ENCODE measurements at places on chromosomes 13 and 19.

DNA sequence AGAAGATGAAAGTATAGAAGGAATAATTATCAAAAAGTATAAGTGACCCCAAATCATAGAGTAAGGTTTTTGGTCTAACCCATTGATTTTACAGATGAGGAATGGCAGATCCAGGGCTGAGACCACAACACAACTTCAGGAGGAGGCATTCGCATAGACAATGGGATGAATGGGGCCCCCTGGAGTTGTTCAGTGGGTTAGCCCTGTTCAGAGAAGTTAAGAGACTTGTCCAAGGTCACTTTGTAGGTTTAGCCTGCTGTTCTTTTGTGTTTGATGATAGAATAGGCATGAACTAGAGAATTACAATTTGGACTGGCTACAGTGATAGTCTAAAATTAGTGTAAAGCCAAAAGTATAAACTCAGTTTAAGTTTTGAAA is 233.9 kb downstream of the KCNRG start:
- no peak for DNase-seq

DNA sequence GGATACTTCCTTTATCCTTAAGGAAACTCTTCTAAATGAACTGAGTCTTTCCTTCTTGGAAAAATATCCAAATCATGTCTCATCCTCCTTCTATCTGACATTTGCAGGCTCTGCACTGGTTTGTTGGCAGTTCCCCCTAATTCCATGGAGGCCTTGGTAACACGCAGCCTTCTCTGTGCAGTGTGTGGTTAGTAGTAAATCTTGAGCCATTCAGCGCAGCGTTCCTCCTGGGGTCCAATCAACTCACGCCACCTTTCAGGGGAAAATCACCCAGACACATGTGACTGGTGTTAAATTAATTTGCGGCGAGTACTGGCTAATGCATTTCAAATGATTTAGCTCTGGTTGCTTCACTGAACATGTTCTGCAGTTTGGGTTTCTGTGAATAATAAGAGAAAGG is 21.0 kb upstream of the CBY2 start:
- no peak for DNase-seq

GRCh38 chr13:105894697-105895096 is 640.8 kb downstream of the EFNB2 start:
- DNase-seq, result no peak

DNA sequence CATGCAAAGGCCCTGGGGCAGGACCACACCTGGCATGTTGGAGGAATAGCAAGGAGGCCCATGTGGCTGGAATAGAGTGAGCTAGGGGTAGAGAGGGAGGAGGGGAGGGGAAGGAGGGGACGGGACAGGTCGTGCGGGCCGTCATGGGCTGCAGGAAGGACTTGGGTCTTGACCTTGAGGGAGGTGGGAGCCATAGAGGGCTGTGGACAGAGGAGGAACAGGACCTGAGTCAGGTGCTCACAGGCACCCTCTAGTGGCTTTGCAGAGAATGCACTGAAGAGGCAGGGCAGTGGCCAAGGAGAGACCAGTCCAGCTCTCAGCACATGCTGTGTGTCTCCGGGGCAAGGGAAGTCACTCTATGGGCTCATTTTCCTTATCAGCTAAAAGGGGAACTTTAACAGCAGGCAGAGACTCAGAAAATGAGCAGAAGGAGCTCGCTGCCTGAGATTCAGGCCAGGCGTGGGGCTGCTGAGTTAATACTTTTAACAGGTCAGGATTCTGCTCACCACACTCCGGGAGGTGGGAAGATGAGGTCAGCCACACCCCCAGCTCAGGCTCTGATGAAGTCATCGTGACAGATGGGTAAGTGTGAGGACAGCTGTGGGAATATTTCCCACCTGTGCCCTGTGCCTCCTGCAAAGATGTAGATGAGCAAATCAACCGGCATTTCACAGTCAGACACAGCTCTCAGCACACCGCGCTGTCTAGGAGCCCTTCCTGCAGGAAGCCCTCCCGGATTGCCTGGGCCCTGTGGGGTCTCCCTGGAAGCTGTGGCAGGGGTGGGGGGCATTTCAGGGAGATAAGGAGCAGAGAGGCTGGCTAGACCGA is 6.0 kb upstream of the TNFAIP8L1 start:
- DNase-seq, result no peak

- DNase-seq, result no peak
Measured at GRCh38 chr19:30762651-30763050, 390.5 kb downstream of the ZNF536 start.

DNA sequence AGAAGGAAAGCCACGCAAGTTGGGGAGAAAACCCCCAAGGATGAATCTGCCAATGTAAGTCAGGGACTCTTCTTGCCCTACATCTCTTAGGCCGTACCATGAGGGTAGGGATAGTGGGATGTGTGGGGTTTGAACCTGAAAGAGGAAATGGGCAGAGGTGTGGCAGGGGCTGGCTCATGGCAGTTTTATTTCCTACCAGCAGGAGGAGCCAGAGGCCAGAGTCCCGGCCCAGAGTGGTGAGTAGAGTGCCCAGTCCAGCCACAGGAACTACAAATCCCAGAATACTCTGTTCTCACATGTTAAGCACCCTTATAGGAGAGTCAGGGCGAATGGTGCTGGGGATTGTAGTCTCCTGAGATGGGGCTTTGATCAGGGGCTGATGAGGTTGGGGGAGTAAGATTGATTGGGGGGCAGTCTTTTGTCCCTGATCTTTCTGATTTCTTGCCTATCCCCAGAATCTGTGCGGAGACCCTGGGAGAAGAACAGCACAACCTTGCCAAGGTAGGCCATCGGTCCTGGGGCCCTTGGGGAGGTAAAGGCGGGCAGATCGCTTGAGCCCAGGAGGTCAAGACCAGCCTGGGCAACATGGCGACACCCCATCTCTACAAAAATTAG is 16.5 kb downstream of the VASP start:
- DNase-seq, result peak; percentile 70

DNA sequence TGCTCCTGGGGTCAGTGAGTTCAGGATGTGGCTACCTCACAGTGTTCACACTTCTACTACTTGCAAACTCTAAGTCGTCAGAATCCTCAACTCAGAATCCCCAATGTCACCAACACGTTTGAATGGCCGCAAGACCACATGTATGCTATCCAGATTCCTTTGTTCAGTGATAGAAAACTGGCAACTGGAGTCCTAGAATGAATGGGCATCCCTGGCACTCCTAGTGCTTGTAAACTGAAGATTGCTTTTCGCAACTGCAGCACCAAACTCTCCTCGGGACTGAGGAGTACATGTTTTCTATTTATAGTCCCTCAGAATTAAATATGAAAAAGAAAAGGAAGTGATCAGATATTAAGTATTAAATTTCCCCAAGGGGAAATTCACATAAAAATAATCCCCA is 4.9 kb downstream of the SMAD9 start:
- no peak for DNase-seq

GRCh38 chr19:50465986-50466705 is 10.2 kb upstream of the EMC10 start:
- no peak for DNase-seq

- no peak for DNase-seq
Measured at GRCh38 chr19:3146677-3147100, 10.9 kb downstream of the GNA15 start.

DNA sequence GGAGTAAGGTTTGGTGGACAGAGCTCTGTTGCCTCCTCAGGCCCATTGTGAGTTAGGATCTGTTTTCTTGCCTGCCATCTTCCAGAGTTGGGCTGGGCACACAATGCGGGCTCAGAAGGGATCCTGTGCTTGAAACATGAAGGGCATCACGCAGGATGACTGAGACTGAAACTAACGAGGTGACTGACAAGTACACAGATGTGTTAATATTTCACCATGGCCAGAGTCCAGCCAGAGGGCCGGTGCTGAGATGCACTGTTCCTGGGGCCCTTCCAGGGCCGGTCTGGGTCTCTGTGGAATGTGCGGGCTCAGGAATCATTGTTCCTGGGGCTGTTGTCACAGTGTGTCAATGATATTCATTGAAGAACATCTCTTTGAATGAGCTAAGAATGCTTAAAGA is 163.7 kb downstream of the URI1 start:
- no peak for DNase-seq

GRCh38 chr19:49727217-49728030 is 35.7 kb downstream of the TSKS start:
- no peak for DNase-seq

GRCh38 chr13:40113643-40114304 is 458.3 kb downstream of the COG6 start:
- DNase-seq, result no peak

DNA sequence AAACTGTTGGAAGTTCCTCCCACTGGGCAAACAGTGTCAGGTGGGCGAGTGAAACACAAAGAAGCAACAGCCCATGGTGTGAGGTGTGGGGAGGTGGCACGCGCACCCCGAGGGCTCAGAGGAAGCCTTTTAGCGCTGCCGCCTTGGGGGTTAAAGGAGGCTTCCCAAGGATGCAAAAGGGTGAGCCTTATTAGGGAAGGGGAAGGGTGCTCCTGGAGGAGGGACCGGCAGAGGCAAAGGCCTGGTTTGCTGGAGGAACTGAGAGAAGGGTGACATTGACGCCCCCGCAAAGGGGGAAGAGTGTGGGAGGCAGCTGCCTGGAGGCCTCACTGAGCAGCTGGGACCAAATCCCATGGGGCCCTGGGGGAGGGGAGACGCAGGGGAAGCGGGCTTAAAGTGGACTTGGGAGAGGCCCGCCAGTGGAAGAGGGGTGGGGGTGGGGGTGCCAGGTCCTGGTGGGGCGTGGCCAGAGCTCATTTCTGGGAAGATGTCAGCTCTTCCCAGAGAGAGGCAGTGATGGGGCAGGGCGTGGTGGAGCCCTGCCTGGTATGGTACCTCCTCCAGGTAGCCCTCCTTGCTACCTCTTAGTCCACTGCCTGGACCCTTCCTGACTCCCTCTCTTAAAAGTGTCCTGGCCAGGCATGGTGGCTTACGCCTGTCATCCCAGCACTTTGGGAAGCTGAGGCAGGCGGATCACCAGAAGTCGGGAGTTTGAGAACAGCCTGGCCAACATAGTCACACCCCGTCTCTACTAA is 12.0 kb upstream of the FCHO1 start:
- peak; percentile 72 for DNase-seq

GRCh38 chr19:47673426-47673825 is 39.8 kb upstream of the EHD2 start:
- DNase-seq, result no peak

GRCh38 chr13:68784275-68784674 is 1323.4 kb upstream of the ATXN8OS start:
- DNase-seq, result no peak

- DNase-seq, result no peak
Measured at GRCh38 chr19:18392926-18393325, 4.5 kb downstream of the LRRC25 start.

DNA sequence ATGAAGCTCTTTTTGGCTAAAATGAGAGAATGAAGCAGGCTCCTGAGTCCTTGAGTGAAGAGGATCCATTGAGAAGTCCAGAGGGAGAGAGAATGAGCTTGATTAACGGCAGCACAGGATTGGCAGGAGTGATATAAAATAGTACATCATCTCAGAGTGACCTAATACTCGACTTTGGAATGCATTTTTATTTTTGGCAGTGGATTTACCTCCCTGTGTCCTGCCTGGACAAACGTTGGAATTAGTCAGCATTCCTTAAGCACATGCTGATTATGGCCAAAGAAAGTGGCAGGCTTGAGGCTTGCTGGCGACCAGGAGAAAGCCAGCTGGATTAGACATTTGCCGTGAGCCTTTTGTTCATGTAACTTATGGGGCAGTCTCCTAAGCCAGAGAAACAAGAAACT is 22.9 kb downstream of the LRCH1 start:
- DNase-seq, result no peak

DNA sequence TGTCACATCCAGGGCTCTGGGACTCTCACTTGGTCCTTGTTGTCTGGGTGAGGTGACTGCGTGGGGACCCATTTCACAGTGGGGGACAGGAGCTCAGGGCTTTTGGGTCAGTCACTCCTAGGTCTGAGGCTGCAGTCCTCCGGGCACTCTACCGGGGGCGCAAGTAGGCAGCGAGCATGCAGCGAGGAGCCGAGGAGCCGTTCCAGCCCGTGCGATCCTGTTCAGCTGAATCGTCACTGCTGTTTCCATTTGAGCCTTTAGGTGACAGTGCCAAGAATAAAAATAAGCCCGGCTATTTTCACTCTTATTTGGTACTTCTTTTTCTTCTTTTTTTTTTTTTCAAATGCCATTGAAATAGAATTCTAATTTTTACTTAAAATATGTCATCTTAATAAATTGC is 126.5 kb downstream of the ZNF536 start:
- DNase-seq, result no peak

GRCh38 chr13:37966266-37966665 is 96.7 kb upstream of the TRPC4 start:
- DNase-seq, result no peak

DNA sequence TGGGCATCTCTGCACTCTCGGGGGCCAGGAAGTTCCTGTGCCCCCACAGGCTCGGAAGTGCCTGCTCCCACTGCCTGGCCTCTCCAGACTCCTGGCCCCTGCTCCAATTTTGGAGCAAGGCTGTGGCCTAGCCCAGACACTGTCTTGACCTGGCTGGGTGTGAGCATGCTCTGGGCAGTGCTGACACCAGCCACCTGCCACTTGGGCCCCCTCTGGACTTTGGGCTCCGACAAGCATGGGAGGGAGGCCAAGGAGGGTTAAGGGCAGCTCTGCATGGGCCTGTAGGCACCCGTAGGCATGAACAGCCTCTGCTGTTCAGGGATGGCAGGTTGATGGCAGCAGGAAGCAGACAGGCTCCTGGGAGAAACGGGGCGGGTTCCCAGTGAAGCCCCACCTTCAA is 26.0 kb upstream of the RBM26 start:
- no peak for DNase-seq

- DNase-seq, result no peak
Measured at GRCh38 chr19:5261156-5261890, 79.3 kb downstream of the PTPRS start.

DNA sequence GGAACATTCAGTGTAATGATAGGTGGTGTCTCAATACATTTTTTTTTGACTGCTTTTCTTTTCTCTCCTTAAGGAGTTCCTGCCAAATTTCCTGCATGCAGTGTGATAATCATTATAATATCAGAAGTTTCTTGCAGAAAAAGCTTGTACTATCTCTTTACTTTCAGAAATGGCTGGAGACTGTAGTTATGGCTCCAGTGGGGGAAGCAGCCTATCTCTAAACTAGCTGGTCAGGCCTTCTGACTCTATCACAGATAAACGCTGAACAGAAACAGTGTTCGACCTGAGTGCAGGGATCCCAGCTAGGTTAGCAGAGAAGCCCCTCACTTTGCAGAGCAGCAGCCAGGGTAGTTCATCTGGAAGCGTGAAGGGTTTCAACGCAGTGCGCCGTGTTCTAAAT is 1.9 kb downstream of the CCNE1 start:
- no peak for DNase-seq

DNA sequence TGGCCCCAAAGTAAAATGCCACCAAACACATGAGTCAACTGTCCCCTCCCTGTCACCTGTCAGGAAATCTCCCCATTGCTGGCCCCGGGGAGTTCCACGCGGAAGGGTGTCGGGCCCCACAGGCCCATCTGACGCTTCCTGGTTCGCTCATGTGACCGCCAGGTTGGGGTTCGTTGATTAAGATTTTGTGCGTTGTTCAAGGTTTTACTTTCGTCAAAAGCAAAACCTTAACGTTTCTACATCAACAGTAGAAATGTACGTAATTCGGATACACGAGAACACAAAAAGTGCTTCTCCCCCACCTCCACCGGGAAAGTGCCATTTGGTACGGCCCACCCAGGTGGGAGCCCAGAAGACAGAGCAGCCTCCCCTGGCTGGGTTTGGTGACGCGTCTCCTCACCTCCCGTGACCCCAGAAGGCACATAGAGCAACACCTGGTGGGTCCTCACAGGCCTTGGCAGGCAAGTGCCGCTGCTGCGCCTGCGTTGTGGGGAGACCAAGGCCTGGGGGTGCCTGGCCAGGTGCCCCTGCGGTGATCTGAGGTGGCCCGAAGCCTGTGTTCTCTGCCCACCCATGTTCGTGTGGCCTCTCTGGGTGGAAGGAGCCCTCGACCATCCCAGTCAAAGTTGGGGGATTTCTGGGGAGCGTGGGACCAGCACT is 161.6 kb downstream of the KDM4B start:
- peak; percentile 86 for DNase-seq
